Endothelial cell of umbilical vein (primary cell): ENCODE measurements at places on chromosomes 1 and 21.

DNA sequence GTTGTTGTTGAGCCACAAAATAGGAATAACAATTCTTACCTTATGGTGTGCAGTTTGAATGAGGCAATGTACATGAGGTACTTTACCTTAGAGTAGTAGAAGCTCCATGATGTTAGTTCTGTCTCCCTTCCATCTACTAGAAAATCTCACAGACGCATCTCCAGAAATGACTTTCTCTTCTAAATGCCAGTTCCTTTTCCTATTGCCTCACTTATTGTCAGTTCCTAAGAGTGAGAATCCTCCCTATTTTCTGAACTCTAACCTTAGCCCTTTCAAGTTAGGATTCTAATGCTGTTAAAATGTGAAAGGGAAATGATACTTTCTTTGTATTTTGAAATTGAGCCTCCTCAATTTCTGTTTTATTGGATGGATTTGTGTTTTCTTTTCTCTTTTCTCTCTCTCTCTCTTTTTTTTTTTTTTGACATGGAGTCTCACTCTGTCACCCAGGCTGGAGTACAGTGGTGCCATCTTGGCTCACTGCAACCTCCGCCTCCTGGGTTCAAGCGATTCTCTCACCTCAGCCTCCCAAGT lies 18.6 kb upstream of the MAPKAPK2 start:
- DNase-seq: no peak

- peak; percentile 42 for DNase-seq
Observed at GRCh38 chr1:87392248-87393192, 63.8 kb downstream of the LMO4 start.

DNA sequence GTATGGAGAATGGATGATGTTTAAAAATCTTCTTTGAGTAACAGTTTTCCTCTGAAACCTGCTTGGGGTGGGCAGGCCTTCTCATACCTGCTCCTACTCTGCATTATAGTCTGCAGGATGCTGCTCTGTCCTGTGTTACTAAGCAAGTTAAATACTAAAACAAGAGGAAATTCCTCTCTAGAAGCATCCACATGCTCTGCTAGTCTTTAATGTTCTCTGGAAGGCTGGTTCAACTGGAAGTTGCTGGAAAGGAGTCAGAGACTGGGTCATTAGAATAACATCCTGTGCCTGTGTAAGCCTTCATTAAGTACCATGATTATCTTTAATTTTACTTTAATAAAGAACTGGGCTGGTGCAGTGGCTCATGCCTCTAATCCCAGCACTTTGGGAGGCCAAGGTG lies 5.8 kb downstream of the SELP start:
- DNase-seq: peak; percentile 86

DNA sequence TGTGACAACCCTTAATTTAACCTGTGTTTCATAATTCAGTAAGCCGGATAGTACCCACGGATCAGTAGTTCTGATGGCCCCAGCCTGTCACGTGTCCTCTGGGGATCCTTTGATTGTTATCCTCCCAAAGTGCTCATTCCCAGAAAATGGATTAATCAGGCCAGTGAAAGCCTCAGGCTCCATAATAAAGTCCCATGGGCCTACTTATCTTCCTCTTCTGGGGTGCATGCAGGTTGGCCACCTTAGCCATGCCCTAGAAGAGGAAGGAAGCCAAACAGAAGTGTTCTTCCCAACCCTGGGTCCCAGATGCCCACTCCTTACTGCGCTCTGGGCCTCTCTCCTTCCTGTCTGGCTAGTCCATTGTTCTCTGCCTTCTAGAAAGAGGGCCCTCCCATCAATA lies 146.1 kb downstream of the EDEM3 start:
- no peak for DNase-seq

DNA sequence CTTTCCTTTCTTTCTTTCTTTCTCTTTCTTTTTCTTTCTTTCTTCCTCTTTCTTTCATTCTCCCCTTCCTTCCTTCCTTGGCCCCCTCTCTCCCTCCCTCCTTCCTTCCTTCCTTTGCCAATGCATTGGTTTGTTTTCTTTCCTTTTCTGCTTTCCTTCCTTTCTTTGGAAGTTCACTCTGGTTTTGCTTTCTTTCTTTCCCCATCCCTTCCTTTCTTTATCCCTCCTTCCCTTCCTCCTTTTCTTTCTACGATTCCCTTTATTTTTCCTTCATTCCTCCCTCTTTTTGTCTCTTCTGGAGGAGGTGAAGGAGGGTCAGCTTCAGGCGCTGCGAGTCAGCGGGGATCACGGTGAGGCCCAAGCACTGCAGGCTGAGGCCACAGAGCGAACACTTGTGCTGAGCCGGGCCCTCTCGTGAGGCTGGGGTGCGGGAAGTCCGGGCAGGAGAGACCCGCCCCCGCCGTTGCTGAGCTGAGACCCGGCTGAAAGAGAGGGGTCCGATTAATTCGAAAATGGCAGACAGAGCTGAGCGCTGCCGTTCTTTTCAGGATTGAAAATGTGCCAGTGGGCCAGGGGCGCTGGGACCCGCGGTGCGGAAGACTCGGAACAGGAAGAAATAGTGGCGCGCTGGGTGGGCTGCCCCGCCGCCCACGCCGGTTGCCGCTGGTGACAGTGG lies 1.5 kb downstream of the SIM2 start:
- DNase-seq: no peak

GRCh38 chr1:53076165-53076564 lies 14.2 kb downstream of the PODN start:
- DNase-seq: no peak

- no peak for DNase-seq
Observed at GRCh38 chr21:40043866-40044265, 176.6 kb downstream of the PCP4 start.

GRCh38 chr1:163406772-163407171 lies 85.0 kb downstream of the NUF2 start:
- DNase-seq: no peak

DNA sequence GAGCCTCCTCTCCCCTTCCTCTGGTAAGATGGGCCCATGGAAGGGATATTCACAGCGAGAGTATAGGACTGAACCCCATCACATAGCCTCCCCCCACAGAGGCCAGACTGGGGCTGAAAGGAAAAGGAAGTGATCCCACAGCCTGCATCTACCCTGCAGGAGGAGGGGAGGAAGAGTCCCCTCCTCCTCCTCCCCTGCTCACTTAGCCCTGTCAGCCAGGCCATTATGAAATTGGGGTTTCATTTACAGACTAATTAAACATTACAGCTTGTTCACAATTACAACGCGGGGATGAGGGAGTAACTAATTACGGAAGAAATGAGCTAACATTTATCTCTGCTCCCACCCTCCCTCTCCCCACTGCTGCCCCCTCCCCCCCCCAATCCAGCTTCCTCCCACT lies 25.4 kb downstream of the DMAP1 start:
- no peak for DNase-seq

DNA sequence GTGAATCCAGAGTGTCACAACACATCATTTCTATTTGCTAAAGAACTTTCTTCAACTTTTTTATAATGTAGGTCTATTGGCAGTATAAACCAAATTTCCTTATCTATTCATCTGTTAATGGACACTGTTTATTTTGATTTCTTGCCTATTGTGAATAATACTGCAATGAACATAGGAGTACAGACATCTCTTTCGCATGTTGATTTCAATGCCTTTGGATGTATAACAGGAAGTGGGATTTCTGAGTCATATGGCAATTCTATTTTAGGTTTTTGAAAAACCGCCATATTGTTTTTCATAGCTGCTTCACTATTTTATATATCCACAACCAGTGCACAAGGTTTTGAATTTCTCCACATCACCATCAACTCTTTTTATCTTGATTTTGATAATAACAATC lies 198.7 kb downstream of the KCNT2 start:
- DNase-seq: peak; percentile 75

DNA sequence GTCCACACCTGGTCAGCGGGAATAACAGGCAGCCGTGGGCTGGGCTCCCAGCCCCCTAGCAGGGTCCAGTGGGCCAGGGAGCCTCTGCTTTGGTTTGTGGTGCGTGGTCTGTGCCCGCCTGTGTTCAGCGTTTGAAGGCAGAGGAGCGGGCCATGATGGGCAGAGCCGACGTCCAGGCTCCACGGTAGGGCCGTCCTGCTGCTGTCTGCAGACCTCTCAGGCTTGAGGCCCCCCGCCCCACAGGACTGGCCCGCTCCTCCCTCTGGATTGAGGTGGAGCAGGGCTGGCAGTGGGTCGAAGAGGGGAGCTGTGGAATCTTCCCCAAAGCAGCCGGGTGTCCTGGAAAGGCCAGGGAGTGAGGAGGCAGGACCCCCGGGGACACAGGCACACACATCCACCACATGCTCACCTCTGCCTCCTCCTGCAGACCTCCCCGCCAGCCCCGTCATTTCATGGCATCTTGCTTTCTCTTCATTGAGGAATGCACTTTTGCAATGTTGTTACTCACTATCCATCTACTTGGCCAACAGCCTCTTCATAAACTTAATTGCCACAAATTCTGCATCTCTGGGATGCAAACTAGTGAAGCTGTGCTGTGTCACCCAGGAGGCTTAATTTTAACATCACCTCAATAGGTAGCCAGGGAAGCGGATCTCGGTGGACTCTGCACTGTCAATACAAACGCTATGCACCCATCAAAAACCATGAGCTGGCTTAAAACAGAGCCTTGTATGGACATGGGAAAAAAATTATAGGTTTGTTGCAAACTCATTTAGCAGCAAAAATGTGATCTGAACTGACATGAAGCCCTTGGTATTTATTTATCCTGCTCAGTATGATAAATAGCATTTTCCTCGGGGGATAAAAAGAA lies 85.9 kb downstream of the PDE9A start:
- no peak for DNase-seq

- DNase-seq: no peak
Observed at GRCh38 chr1:10899490-10900250, 103.2 kb upstream of the CASZ1 start.

GRCh38 chr1:65420590-65421350 lies at the start of the genes LEPR and LEPROT:
Gene LEPR, plus strand, starts transcription at chr1:65420668. Its CDS starts 144,898 bp downstream, at chr1:65565566.
Gene LEPROT, plus strand, starts transcription at chr1:65420668. Its CDS starts 57 bp downstream, at chr1:65420725.
- no peak for DNase-seq

GRCh38 chr1:75575837-75576236 lies 35.1 kb downstream of the SLC44A5 start:
- no peak for DNase-seq

GRCh38 chr1:151175041-151175741 lies 590 bp downstream of the TMOD4 start:
- no peak for DNase-seq

DNA sequence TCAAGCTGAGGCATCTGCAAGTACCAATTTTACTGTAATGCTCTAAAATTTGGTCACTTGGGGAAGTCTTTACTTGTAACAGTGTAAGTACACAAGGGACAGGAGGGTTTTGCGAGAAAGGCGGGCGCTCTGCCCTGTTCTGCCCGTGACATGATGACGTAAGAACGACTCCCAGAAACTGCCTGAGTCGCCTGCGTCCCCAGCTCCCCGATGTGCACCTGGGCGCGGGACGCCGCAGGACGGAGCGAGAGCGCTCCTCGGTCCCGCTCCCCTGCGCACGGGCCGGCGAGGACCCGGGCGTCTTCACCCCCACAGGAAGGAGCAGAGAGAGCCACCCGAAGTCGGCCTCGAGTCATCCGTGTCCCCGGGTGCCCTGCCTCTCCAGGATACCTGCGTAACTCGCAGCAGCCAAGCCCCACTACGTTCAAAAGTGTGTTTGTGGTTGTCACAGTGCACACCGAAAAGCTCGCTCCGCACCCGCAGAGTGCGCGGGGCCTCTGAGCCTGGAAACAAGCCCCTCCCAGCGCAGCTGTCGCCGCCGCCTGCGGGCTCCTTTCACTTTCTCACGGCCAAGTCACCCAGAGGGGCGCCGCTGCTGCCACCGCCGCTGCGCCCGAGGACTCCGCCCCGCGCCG lies 3.3 kb upstream of the ZBTB18 start:
- DNase-seq: no peak

GRCh38 chr1:41328780-41329640 lies 32.2 kb upstream of the FOXO6 start:
- no peak for DNase-seq

GRCh38 chr1:172801771-172802322 lies 142.9 kb downstream of the FASLG start:
- no peak for DNase-seq

- no peak for DNase-seq
Observed at GRCh38 chr1:84836145-84836544, 56.9 kb downstream of the LPAR3 start.

- no peak for DNase-seq
Observed at GRCh38 chr1:71770121-71770520, 512.2 kb downstream of the NEGR1 start.

- DNase-seq: peak; percentile 18
Observed at GRCh38 chr1:35857830-35858229, 25.2 kb upstream of the AGO1 start.

- no peak for DNase-seq
Observed at GRCh38 chr1:59057211-59057694, 239.6 kb upstream of the FGGY start.

GRCh38 chr21:45030682-45031570 lies 43.5 kb upstream of the ADARB1 start:
- DNase-seq: no peak

DNA sequence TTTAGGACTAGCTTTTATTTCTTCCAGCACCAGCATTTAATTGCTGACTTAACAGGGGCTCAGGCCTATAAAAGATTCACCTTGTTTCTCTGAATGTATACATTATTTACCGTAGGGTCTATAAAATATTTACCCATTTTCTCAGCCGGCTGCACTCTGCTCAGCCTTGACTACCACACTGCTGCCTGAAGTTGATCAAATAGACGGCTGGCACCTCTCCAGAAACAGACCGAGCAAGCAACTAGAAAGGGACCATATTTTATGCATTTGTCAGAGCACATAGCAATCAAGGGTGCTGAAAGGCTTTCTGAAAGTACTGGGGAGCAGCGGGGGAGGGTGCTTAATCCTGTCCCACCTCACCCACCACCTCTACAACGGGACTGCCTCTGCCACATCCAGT lies 64.7 kb upstream of the FGGY start:
- no peak for DNase-seq

GRCh38 chr1:76293831-76294230 lies 219.3 kb downstream of the ST6GALNAC3 start:
- no peak for DNase-seq

DNA sequence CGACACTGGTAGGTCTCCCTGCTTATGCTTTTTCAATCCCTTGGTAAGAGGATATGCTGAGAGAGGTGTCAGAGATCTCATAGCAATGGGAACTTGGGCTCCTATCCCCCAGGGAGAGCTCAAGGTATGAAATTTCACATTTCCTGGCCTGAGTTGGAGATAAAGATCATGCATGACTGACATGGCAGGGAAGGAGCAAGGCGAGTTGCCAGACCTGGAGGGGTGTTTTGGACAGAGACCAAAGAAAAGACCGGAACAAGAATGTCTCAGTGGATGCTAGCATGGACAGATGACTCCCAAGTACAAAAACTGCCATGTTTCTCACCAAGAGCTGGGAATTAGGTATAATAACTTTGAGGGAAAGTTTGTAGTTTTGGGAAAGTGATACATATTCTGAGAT lies 334.1 kb upstream of the B3GALT2 start:
- DNase-seq: no peak

GRCh38 chr1:227416156-227416830 lies 98.0 kb upstream of the CDC42BPA start:
- no peak for DNase-seq
